CD8-positive, alpha-beta memory T cell (primary cell): ENCODE measurements at places on chromosomes 7 and 10. TPM values are rescaled to one million over a fixed set of nuclear protein-coding genes. Genes with fewer than 3 reads are reported as not detected.

RTKN2 gene
- total RNA-seq = 1.6 TPM

DNA sequence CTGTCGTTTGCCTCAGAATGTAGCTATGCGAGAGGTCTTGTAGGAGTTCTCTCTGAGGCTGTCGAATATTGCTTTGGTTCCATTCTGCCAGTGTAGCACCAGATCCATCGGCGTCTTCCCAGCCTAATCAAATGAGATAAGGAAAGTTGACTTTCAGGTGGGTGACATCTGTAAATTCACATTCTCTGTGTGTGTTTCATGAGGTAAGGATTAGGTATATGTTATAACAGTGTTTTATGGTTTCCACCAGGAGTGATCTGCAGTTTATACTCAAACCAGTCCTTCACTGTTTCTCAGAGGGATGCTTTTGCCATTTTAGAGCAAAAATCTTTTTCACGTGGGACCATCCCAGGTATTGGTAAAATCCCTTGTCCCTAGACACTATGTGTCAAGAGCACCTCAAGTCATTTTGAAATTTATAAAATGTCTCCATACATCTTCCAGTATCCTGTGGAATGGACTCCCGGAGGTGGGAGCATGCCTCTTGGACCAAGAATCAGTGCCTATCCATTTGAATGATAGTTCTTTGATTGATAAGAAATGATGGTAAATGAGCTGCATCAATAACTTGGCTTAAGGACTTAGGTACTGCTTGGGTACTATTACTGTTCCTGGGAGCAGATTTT is 7.9 kb downstream of the ANKRD1 start:
- no peak for DNase-seq

IL6 gene
- total RNA-seq = 1.7 TPM

DNA sequence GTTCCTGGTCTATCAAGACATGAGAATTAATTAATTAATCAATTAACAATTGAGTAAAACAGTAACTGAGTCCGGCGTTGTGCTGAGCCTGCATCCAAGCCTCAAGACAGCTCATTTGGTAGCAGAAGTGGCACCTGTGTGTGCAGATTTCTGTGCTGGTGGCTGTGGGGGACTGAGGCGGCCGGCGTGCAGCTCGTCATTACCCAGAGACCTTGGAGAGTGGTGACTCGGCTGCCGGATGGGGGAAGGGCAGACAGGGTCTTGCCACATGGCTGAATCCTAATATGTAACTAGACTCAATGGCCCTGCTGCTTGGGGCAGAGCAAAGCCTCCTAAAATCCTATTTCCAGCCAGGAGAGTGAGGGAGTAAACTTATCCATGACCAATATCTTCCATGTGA is 510.2 kb downstream of the TCERG1L start:
- no peak for DNase-seq

GRCh38 chr7:17044861-17045260 is 163.1 kb upstream of the AGR3 start:
- DNase-seq = no peak

DNA sequence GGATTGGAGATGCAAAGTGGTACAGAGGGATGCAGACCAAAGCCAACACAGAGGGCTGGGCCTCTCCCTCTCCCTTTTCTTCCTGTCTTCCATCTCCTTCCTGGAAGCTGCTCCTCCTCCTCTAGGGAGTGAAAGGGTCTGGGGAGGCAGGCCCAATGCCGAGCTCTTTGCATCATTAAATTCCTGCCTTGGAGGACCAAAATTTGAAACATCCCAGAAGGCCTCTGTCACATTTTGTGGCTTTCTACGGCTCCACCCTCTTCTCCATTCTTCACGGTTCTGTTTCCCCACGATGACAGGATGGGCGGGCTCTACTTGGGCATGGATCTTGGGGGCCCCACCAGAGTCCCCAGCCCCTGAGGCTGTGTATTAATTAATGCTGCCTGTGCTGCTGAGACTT is 76.4 kb downstream of the NEURL1 start:
- DNase-seq = no peak

CFAP69 gene
- total RNA-seq = 0.53 TPM

DNA sequence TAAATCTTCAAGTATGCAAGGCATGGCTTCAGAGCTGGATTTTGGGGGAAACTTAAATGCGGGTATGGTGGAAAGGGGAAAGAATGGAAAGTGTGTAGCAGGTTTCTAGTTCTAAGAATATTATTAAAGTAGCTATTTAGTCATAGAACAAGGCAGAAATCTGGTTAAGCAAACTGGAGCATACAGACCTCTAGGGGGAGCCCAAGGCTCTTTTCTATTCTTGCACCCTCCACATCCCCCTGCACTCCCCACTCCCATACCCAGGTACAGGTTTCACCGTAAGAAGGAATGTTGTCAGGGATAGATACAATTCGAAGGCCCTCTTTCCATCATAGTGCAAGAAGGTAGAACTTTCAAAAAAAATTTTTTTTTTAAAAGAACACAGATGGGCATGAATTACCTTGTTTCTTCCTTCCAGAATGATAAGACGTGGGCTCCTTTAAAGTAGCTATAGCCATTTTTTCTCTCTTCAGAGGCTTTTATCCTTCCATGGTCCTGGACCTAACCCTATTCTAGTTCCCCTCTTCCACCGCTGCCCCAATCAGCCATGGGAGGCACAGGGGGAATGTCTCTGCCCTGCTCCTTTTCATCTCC is 41.5 kb upstream of the SMIM30 start:
- DNase-seq = no peak

DNA sequence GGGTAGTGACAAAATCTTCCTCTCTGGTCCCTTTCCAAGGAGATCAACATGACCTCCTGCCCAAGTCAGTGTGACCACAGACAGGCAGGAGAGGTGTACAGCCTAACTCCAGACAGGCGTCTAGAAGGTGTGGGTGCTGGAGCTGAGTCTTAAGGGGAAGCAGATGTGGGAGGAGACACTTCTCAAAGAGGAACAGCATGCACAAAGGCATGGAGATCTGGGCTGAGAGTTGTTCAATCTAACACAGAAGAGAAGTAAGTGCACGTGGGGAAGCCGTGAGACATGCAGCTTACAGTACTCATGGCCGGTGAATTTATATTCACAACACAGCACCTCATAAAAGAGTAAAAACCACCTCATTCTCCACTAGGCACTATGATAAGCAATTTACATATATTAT is 23.8 kb upstream of the GSDME start:
- no peak for DNase-seq

DNA sequence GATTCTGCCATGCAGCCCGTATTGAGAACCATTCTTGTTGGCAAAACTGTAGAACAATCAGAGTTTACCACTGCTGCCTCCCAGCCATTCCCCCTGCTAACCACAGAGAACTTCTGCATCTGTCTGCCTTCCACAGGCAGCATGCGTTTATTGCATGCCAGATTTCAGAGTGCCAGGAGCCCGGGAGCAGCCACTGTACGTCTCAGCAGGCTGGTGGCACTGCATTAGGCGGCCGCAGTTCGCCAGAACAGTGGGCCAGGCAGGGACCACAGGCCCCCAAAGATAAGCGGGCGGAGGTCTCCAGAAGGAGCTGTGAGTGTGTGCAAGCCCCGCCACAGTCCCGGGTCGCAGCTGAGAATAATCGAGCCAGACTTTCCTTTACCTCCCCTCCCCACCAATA is 31.8 kb downstream of the ZNF467 start:
- DNase-seq = no peak

HSPA14 gene
- total RNA-seq = 45.5 TPM

GRCh38 chr7:127135871-127136485 is 116.8 kb downstream of the GRM8 start:
- DNase-seq = no peak

- DNase-seq = no peak
Measured at GRCh38 chr7:16034353-16034752, 347.9 kb upstream of the MEOX2 start.

DNA sequence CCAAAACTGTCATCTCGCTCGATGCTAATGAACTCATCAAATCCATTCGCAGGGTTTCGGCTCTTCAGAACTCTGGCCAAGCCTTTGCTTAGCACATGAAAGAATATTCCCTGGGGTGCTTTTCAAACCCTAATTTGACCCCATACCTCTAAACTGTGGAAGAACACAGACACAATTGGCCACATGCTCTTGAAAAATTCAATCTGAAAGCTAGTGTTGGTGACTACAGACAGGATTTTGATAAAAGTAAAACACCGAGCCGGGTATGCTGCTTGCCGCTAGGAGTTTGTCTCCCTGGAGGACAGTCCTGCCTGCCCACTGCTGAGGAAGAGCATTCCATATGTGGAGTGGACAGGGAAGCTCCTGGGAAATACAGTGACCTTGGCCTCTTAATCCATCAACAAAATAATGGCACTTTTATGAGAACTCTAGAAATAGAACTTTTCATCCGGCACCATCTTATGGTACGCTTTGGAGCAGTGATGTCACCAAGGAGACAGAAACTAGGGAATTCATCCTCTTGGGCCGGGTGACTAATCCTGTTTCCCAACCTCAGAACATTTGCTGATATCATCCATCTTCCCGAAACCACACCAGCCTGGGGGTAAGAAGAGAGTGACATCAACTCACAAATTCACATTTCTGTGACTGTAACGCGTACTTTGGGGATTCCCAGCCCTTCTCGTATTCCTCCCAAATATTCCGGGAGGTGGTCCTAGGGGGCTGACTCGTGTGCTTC is 34.2 kb downstream of the MTURN start:
- no peak for DNase-seq

- no peak for DNase-seq
Measured at GRCh38 chr7:52233248-52233647, 802.2 kb upstream of the POM121L12 start.

DNA sequence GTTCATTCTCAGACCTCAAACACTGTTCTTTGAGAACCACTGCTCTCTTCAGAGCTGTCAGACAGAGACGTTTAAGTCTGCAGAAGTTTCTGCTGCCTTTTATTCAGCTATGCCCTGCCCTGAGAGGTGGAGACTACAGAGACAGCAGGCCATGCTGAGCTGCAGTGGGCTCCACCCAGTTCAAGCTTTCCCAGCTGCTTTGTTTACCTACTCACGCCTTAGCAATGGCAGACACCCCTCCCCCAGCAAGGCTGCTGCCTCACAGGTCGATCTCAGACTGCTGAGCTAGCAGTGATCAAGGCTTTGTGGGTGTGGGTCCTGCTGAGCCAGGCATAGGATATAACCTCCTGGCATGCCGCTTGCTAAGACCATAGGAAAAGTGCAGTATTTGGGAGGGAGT is 80.5 kb upstream of the CYP2C9 start:
- no peak for DNase-seq

OR2A1 gene
- total RNA-seq = not detected

- no peak for DNase-seq
Measured at GRCh38 chr7:24956021-24956420, 24.0 kb downstream of the OSBPL3 start.

MYH16 gene
- not detected for total RNA-seq

DNA sequence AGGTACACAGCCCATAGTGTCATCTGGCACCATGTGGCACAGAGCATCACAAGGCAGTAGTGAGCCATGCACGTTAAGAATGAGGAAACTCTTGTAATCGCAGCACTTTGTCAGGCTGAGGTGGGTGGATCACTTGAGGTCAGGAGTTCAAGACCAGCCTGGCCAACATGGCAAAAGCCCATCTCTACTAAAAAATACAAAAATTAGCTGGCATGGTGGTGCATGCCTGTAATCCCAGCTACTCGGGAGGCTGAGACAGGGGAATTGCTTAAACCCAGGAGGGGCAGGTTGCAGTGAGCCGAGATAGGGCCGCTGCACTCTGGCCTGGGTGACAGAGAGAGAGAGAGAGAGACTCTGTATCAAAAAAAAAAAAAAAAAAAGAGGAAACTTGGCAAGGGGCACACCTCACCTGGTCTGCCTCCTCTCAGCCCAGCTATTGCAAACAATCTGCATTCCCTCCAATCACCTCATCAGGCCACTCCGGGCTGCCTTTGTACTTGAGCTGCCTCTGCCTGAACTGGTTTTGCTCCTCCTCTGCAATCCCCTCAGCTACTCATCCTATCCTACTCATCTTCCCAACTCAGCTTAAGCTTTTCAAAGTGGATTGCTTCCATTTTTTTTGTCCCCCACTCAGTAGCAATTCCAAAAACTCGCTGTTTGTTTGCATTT is 46.0 kb upstream of the OPTN start:
- DNase-seq = no peak
